COLO829 (cell line): ENCODE measurements at places on chromosomes 3 and 15.
A peak's percentile ranks its signal among the peaks of the same experiment; 100 is the strongest.

- no peak for DNase-seq
Observed at GRCh38 chr3:62898530-62899496, 23.6 kb upstream of the CADPS start.

DNA sequence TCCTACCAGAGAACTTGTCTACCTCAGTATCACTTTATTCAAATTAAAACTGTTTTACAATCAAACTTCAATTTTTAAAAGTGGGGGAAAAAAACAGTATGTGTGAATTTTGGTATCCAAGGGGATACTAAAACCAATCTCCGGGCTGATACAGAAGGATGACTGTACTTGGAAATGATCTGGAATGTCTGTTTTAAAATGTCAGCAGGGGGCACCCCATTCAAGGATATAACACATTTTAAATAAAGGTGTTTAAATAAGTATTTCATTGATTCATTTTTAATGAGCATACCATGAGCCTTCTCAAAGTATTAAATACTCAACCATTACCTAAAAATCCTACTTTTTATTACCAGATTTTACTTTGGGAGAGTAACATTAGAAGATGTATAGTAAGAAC lies 67.9 kb downstream of the ULK4 start:
- peak; percentile 56 for DNase-seq

DNA sequence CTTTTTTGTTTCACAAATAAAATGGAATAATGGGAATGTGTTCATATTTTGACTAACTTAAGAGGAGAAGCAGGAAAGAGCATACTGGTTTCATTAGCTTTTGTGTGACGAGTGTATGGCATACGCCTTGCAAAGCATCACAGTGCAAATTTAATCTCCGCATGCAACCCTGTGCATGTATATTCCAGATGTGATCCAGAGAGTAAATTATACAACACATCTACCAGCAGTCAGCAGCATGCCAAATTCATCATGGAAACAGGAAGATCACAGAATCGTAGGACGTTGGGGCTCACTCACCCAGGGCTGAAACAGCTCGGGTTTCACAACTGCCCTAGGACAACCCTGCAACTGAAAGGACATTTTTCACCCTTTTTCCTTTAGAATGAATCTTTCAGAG lies 53.4 kb downstream of the ADAMTS9 start:
- no peak for DNase-seq

GRCh38 chr3:148333091-148333490 lies 364.6 kb upstream of the AGTR1 start:
- no peak for DNase-seq

GRCh38 chr3:171812811-171813210 lies 2.5 kb upstream of the PLD1 start:
- DNase-seq, result no peak

DNA sequence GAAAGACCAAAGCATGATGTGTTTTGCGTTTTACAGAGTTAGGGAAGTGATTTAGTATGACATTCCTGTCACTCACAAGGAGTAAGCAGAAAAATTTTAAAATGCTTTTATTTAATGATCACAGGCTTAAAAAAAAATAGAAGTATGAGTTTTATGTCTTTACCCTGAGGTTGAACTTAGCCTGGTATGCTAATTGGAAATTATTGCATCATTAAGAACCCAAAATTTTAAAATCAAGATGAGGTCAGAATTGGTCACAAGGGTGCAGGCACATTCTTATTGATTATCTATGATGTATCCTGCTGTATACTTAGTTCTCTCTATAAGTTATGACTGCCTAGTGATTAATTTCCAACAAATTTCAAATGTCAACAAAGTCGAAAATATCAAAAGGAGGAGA lies 585.6 kb upstream of the ALCAM start:
- no peak for DNase-seq

GRCh38 chr3:16168211-16168610 lies 6.3 kb upstream of the GALNT15 start:
- DNase-seq, result no peak

DNA sequence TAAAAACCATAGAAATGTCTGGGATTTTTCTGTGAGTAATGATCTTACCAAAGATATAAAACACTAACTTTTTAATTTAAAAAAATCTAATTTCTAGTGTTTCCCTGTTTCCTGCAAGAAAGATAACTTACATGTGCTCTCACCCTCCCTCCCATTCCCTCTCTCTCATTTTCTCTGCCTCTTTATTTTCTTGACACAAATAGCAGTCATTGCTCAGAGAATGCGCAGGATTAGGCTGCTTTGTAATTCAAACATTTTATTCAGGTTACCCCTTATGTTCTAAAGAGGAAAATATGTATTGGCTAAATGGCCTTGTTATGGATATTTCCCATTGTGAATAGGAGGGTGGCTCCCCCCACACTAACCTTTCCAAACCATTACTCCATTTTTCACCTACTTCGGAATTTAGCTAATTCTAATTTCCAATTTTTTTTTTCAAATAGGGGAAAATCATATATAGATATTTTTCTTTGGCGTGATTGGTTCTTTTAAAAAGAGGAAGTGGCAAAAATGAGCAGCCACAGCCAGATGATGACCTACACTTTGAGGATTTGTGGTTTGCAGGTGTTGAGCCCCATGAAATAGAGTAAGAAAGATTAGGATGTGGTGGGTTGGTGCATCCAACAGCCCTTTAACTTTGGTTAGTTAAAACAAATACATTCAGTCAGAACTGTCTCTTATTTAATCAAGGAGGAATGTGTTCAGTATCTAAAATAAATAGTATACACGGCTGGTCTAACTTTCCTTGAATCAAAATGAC lies 554.4 kb downstream of the IGSF11 start:
- DNase-seq, result no peak

GRCh38 chr3:131174752-131175151 lies 148.1 kb downstream of the NEK11 start:
- no peak for DNase-seq

DNA sequence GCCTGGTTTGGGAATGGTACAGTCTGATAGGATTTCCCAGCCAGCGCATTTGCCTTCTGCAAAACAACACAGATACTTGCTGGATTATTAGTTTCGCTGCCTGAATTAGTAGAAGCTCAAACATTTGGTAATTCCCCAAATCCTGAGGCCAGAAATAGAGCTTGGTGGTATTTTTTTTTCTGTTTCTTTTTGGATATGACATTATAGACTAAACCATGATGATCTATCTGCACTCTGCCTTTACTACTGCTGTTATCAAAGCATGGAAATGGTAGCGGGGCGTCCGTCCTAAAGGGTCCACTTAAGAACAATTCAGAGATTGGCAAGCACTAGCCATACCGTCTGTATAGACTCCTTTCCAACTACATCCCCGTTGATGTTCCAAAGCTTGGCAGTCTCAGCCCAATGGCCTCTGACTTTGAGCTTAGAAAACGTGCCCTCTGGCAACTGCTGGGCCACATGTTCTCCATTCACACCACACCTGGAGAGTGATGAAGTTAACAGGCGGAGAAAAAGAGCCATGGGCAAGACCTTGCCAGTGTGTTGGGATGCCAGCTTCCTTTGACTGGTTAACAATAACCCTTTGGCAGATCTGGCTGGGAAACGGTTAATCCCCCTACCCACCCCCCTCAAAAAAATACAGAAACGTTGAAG lies 241.0 kb upstream of the NR2F2 start:
- DNase-seq, result no peak

- DNase-seq, result no peak
Observed at GRCh38 chr15:40046721-40047414, 7.9 kb upstream of the SRP14 start.

GRCh38 chr3:39961230-39961629 lies 151.8 kb downstream of the MYRIP start:
- no peak for DNase-seq

GRCh38 chr15:63857461-63857856 lies 23.7 kb upstream of the HERC1 start:
- DNase-seq, result no peak

GRCh38 chr3:123651449-123652341 lies 66.8 kb upstream of the HACD2 start:
- no peak for DNase-seq

DNA sequence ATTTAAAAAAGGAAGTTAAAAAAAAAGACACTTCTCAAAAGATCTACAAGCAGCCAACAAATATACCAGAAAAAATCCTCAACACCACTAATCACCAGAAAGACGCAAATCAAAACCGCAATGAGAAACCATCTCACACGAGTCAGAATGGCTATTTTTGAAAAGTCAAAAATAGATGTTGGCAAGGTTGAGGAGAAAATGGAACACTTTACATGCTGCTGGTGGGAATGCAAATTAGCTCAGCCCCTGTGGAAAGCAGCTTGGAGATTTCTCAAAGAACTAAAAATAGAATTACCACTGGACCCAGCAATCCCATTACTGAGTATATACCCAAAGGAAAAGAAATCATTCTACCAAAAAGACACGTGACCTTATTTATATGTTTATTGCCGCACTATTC lies 574.7 kb upstream of the ADAMTS9 start:
- DNase-seq, result no peak

DNA sequence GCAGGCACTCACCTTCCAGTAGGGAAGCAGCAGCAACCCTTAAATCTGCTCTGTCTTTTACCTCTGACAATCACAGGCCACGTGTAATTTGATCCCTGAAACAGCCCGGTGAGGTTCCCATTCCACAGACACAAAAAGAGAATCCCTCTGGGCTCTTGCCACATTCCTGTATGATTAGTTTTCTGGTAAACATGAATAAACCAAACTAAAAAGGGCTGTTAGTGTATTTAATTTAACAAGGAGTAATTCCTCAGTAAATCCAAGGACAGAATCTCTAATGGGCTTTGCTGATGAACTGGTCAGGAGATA lies 186.9 kb downstream of the FAM43A start:
- DNase-seq, result no peak

DNA sequence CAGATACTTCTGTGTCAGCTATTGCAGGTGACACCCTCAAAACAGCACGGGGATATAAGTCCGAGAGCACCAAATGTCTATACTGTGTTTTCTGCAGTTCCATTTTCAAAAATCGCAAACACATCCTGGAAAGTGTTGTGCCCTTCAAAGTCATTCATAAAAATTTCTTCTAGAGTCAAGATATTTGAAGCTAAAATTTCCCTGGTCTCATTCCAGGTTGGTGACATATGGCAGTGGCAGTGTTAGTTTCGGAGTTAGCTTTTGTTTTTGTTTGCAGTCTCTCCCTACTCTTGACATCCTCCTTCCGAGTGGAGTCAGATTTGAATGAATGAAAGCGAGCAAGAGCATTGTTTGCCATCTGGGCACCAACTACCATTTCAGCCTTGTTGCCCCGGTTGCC lies 3.2 kb upstream of the FSIP1 start:
- DNase-seq, result no peak

GRCh38 chr3:31002730-31003129 lies 108.3 kb upstream of the GADL1 start:
- no peak for DNase-seq

- DNase-seq, result no peak
Observed at GRCh38 chr3:52020796-52021195, 25.1 kb upstream of the RPL29 start.

GRCh38 chr15:68271854-68272471 lies 5.6 kb upstream of the FEM1B start:
- no peak for DNase-seq

DNA sequence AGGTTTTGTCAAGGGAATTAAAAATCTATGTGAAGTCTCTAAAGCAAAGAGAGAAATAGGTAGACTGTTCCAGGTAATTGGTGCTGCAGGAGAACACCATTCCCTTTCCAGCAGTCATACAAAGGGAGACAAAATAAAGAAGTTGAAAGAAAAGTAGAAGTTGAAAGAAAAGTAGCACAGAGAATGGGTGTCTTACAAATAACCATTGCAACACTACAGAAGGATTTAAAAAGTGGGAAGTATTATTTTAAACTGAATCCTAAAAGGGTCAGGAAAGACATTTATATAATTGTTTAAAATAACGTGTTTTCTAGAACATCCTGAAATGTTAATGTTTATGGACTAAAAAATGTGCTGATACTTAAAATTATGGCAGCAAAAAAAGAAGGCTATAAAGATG lies 223.8 kb downstream of the RSRC1 start:
- no peak for DNase-seq

DNA sequence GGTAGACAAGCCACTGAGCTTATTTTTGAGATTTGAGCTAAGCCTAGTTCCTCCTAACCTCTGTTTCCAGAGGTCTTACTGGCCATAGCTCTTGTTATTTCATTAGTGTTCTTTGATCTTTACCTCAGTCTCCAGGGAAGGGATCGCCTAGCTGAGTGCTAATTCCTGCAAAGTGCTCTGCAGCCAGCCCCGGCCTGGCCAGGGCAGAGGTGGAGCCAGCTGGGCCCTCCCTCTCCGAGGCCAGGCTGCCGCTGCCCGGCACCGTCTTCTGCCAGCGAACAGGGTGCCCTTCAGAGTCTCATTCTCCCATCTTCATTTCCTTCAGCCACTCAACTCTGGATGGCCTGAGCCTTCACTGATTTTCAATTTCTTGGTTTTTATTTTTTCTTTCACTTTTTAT lies 19.7 kb downstream of the FAN1 start:
- peak; percentile 14 for DNase-seq

GRCh38 chr15:88433046-88433685 lies 34.0 kb downstream of the MRPL46 start:
- DNase-seq, result no peak

DNA sequence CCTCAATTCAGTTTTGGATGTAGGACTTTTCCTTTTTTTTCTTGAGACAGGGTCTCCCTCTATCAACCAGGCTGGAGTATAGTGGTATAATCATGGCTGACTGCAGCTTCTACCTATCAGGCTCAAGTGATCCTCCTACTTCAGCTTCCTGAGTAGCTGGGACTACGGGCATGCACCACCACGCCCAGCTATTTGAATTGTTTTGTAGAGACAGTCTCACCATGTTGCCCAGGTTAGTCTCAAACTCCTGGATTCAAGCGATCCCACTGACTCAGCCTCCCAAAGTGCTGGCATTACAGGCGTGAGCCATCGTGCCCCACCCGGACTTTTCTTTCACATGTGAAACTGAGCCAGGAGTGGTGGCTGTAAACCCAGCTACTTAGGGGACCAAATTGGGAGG lies 3.5 kb downstream of the RNU5B-1 start:
- DNase-seq, result no peak
